ENCODE measurements at places on chromosomes 4 and X.
A peak's percentile ranks its signal among the peaks of the same experiment; 100 is the strongest.

DNA sequence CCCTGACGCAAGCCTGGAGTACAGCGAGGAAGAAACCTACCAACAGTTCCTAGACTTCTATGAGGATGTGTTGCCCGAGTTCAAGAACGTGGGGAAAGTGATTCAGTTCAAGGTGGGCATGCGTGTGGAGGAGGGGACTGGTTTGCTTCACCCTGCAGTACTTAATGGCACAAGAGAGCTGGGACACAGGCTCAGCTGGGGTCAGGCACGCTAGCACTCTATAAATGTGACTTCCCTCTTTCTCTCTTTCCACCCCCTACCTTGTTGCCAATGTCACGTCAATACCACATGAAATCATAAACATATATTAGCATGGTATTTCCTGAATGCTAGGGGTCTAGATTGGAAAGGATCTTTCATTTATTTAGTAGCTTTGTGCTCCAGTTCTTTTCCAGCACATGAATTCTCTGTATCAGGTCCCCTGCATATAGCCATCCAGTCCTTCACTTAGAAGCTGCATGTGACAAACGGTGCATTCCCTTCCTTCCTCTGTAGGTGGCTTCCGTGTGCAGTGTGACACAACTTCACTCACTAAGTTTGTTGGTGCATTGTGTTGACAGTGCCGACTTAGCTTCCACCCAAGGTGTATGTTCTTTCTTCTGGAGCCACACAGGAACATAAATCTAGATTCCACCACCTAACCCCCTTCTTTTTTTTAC is 25.6 kb downstream of the ZRSR2 start:
- DNase-seq = peak; percentile 7

DNA sequence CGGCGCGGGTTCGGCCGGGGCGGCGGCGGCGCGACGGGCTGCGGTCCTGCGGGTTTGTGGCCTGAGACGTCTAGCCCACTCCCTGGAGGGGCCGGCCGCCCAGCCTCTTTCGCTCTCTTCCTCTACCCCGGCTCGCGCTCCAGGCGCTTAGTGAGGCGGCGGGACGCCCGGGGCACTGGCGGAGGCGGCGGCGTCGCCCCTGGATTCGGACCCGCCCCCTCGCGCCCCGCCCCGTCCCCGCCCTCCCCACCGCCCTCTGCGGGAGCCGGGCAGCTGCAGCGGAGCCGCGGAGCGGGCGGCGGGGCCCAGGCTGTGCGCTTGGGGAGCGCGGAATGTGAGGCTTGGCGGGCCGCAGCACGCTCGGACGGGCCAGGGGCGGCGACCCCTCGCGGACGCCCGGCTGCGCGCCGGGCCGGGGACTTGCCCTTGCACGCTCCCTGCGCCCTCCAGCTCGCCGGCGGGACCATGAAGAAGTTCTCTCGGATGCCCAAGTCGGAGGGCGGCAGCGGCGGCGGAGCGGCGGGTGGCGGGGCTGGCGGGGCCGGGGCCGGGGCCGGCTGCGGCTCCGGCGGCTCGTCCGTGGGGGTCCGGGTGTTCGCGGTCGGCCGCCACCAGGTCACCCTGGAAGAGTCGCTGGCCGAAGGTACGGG is at the start of gene BMP2K:
Gene BMP2K, plus strand, starts transcription at position 272 of the 650 bp plus-strand sequence. Its CDS starts 194 bp downstream, at position 466.
- peak; percentile 70 for DNase-seq

DNA sequence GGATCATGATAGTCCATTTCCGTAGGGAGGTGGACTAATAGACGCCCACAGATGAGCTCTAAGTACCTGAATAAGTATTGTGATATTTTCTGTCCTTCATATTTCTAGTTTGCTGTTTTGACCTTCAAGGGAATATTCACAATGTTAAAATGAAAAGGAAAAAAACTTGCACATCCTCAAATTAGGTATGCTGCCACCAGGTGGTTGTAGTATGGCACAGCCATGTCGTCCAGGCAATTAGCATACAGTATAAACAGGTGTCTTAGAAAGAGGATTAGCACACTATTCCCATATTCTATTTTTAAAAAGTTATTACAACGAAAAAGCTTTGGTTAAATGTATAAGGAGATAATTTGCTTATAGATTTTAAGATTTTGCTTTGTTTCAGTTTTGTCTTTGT is 802.0 kb downstream of the RPA4 start:
- DNase-seq = no peak

DNA sequence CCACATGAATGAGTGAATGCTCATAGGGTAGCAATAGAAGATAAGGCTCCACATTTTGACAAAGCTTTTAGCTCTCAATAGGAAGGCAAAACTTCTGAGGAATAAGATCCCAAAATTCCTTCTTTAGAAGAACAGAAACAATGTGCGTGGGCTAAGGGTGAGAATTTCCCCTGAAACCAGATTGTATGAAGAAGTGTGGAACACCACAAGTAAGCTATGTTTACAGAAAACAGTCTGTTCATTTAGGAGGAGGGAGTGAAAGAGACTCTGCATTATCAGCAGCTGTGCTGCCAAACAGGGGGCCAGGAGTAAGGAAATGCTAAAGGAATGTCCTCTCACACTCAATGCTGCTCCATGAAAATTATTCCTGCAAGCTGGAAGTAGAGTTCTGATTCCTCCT is 851.6 kb downstream of the CENPC start:
- no peak for DNase-seq

DNA sequence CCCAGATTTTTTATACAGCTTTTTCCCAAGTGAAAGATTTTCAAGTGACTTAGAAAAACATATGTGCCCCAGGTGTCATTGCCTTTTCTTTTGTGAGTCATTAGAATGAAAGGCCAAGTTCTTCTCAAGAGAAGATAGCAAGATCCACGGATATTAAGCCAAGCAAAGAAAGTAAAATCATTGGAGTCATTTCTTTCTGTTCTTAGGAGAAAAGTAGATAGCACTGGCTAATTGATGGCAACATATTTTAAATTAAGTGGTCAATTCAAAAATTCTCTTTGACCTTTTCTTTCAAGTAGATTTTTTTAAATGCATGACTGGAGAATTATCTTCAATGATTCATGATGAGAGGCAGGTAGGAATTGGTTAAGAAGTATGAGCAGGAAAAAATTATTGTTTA is 94.4 kb downstream of the HHIP start:
- DNase-seq = no peak

Measured in stimulated activated CD4-positive, alpha-beta T cell treated with anti-CD3 and anti-CD28 coated beads, Interleukin-2, amount 100 ng/mL, for 48 hours (primary cell).